ENCODE measurements at places on chromosomes 12 and 14. TPM values are rescaled to one million over a fixed set of nuclear protein-coding genes. Genes with fewer than 3 reads are reported as not detected.
A peak's percentile ranks its signal among the peaks of the same experiment; 100 is the strongest.

DNA sequence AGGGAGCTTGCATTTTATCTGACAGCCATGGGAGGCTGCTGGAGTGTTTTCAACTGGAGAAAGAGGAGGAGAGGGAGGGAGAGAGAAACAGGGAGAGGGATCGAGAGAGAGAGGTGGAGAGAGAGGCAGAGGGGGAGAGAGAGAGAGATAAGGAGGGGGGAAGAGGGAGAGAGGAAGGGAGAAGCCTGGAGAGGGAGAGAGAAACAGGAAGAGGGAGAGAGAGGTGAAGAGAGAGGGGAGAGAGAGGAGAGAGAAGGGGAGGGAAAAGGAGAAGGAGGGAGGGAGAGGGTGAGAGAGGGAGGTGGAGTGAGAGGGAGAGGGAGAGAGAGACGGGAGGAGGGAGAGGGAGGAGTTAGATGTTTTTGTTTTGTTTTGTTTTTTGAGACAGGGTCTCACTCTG lies 45.6 kb downstream of the DNAH10 start:
- no peak for DNase-seq

DNA sequence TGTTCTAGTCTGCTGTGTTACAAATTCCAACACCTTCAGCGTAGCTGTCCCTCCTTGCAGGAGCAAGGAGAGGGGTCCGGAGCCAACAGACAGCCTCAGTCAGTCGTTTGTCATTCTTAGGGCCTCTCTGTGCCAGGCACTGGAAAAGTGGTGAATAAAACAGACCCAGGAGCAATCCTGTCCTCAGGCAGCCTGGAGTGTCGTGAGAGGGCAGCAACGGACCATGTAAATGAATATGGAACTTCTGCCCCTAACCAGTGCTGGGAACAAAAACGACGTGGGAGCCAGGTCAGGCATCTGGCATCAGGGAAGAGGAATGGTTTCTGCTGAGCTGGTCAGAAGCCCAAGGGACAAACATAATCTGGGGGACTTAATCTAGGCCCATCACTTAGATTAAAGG lies 64.8 kb upstream of the PSMC1 start:
- DNase-seq, result no peak

DNA sequence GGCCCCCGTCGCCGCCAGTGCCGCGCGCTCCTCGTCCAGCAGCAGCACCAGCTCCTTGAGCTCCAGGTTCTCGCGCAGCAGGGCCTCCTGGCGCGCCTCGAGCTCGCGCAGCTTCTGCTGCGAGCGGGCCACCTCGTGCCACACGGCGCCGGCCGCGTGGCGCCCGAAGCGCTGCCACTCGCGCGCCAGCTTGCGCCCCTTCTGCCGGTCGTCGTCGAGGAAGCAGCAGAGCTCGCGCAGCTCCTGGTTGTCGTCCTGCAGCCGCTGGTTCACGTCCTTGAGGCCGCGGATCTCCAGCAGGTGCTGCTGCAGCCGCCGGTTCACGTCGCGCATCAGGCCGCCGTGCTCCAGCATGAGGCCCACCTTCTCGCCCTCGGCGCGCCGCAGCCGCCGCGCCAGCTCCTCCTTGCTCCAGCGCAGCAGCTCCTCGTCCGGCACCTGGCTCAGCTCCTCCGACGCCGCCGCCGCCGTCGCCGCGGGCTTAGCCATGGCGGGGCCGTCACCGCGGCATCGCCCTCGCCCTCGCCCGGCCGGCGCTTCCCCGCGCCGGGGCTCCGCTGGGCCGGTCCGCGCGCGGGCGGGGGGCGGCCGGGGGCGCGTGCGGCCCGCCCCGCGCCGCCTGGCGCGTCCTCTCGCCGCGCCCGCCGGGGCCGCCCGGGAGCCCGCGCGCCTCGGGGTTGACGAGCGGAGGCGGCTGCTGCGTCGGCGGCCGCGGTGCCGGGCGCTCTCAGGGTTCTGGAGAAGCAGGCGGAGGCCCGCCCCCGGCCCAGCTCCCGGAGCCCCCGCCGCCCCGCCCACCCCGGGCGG lies at the start of gene CCDC85C:
Gene CCDC85C (minus strand): TSS at position 737 of the 807 bp plus-strand sequence. CDS start 248 bp downstream, at position 489.
- peak; percentile 67 for DNase-seq

DNA sequence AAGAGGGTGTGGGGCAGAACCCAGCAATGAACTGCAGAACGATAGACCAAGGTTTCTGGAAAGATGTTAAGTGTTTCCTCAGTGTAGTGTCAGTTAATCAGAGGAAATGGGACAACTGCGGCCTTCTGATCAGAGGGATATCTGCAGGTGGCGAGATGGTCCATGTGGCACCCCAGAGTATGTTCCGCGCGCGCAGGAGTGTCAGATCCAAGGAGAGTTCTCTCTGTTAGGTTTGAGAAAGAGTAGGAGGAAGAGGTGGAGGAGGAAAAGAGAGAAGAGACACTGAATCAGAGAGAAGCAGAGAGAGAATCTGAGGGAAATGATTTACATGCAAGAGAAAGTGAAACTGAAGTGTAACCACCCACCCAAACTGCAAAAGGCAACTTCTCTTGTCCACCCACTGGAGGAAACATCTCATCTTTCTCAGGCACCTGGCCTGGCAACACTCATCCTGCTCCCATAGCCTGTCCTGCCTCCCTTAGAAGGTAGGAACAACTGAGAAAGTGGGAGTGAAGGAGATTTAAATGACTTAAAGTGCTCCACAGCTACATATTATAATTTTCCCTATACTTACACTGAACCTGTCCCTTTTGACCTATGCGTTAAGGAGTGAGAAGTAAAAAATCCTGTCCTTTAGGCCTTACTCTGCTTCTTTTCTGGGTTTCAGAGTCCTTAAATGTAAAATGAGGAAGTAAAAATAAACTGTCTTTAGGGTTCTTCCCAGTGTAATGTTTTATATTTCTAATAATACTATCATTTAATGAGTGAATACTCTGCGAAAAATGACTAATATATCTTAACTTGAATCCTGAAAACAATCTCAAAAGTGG lies 6.8 kb upstream of the TESPA1 start:
- DNase-seq, result peak; percentile 63

- no peak for DNase-seq
Observed at GRCh38 chr14:96213871-96214465, 9.3 kb downstream of the BDKRB2 start.

- no peak for DNase-seq
Observed at GRCh38 chr12:67352682-67353081, 83.5 kb downstream of the CAND1 start.

DNA sequence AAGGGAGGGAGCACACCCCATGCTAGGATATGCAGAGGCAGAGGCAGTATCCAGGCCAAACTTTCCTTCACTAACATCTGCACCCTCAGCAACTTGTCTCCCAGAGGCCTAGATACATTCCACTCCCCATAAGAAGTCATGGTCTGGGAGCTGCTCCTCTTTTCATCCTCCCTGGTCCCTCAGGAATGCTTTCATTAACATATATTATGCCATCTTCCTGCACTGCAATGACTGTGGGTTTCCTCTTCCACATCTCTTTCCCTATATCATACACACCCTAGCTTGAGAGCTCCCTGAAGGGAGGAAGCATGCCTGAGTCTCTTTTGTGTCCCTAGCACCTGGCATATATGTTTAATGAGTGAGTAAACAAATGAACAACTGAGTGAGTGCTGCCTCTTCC lies 8.6 kb downstream of the DDN start:
- no peak for DNase-seq

DNA sequence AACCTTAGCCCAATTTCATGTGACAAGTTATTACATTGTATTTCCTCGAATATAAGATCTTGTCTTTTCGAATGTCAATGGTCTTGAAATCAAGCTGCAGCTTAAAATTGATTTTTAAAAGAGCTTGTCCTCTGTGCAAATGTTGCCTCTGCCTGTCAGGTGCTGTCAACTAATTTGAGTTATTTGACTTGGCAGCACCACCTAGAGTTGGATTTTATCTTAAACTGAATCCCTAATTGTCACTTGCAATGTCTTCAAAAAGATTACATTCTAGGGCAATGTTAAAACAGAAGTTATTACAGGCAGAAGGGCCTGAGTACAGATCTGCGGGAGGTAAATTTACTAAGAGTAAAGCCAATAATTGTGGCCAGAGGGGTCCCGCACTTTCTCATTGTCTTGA lies 26.2 kb upstream of the TUNAR start:
- DNase-seq, result no peak

GRCh38 chr12:6539707-6540134 lies 5.4 kb downstream of the GAPDH start:
- no peak for DNase-seq

- DNase-seq, result no peak
Observed at GRCh38 chr12:51441583-51441982, 17.0 kb downstream of the SLC4A8 start.

GRCh38 chr12:57430112-57430930 lies 522 bp downstream of the R3HDM2 start:
- peak; percentile 56 for DNase-seq

GRCh38 chr12:91704446-91704845 lies 441.2 kb downstream of the BTG1 start:
- no peak for DNase-seq

DNA sequence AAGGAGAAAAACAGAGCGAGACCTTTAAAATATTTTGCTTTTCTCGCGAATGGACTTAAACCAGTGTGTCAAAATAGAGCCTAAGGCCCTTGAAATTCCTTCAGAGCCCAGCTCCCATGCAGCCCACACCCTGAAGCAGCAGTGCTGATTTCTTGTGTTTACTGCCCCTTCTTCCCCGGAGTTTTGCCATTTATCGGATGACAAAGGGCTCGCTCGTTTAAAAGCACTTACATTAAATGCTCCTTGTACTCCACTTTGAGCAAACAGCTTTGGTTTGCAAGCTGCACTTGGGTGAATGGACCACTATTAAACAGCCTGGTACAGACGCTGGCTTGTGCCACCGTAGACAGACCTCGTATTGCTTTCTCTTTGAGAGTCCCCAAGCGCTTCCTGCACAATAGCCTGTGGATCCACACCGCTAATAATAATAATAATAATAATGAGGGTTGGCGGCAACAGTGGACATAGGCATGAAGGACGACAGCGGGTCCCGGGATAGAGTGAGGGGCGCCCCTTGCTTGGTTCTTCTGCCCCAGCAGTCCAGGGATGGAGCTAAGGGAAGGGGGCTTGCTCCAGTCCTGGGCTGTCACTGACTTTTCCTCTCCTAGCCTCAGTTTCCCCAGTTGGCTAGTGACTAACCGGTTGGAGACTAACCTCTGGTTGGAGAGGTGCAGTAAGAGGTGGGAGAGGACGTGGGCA lies 6.6 kb downstream of the DLK1 start:
- no peak for DNase-seq

- no peak for DNase-seq
Observed at GRCh38 chr14:54715239-54715638, 148.3 kb downstream of the SAMD4A start.

GRCh38 chr12:26031827-26032226 lies 73.3 kb downstream of the RASSF8 start:
- DNase-seq, result no peak

DNA sequence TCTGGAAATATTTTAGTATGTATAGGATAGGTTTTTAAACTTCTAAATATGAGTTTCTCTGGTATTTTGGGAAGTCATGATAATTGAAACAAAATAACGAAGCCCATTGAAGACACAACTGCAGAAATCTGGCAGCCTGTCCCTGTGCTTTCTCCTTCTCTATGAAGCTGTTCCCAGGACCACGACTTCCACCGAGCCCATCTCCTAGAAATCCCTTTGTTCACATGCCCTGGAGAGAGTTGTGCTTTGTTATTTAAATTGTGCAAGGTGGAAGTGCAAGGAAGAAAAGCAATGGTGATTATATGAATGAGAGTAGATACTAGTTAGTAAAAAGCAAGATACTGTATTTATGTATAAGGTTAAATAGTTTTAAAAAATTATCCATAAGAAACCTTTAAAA lies 32.2 kb downstream of the STK38L start:
- DNase-seq, result no peak

- peak; percentile 78 for DNase-seq
Observed at GRCh38 chr14:106883218-106883692, 1356.9 kb downstream of the TMEM121 start.

- DNase-seq, result no peak
Observed at GRCh38 chr14:68506645-68507419, 286.0 kb downstream of the ZFP36L1 start.

Gene VSX2
- not detected for total RNA-seq

Gene ADAM20
- 2.4 TPM for total RNA-seq

Gene NOVA1
- total RNA-seq, result 1.5 TPM

Gene RNASE3
- not detected for total RNA-seq

Gene ZNF84
- 19.4 TPM for total RNA-seq

Gene SDS
- total RNA-seq, result not detected

Gene RNFT2
- total RNA-seq, result 25.5 TPM

Gene EPYC
- total RNA-seq, result not detected

Gene ZNF385A
- 1.8 TPM for total RNA-seq
